ENCODE measurements at places on chromosomes 7 and 10. TPM values are rescaled to one million over a fixed set of nuclear protein-coding genes. Genes with fewer than 3 reads are reported as not detected.

GRCh38 chr7:128404886-128405470, 4.8 kb downstream of the IMPDH1 start:
- H3K27ac ChIP-seq: peak overlapping the region; percentile 72
- H3K27me3 ChIP-seq: no peaks in the 10 kb centered on the region
- peaks cover 6% of the 10 kb centered on the region for H3K36me3 ChIP-seq
- H3K4me1 ChIP-seq: peaks cover 24% of the 10 kb centered on the region
- peak overlapping the region; percentile 75 for H3K4me3 ChIP-seq

DNA sequence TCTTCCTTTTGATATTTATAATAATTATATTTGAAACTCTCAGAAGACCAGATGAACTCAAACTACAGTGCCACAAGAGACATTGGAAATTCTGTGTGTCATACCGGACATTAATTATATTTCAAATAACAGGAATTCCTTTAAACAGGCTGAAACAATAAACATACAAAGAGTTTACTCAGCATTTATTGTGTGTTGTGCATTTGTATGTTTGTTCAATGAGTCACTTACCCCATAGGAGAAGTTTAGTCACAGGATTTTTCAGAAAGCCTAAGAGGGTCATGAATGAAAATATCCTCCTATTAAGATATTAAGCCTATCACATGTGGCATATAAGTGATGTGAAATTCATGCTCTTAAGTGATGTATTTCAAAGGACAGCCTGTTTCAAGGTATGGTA, 566.8 kb downstream of the CNTNAP2 start:
- H3K27ac ChIP-seq: no peak overlapping the region
- H3K4me3 ChIP-seq: no peak overlapping the region
- no peaks in the 10 kb centered on the region for H3K36me3 ChIP-seq
- no peak for DNase-seq
- no peaks in the 10 kb centered on the region for H3K27me3 ChIP-seq

DNA sequence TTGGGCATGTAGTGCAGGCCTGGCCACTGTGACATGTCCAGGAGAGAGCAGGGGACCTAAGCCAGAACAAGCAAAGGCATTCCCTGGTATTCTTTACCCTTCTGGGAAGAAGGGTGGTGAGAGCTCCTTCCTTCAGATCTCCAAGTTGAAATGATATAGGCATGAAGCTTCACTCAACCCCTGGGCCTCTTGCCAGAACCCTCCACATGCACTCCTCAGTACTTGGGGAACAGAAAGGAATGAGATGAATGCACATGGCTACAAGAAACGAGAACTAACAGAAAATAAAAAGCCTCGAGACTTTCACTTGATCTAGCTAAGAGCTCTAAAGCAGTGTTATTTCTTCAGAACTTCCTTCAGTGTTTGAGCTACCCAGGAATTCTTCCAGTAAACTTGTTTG, 262.2 kb downstream of the ETV1 start:
- no peaks in the 10 kb centered on the region for H3K36me3 ChIP-seq
- H3K27ac ChIP-seq: no peak overlapping the region
- H3K27me3 ChIP-seq: no peaks in the 10 kb centered on the region
- DNase-seq: no peak

DNA sequence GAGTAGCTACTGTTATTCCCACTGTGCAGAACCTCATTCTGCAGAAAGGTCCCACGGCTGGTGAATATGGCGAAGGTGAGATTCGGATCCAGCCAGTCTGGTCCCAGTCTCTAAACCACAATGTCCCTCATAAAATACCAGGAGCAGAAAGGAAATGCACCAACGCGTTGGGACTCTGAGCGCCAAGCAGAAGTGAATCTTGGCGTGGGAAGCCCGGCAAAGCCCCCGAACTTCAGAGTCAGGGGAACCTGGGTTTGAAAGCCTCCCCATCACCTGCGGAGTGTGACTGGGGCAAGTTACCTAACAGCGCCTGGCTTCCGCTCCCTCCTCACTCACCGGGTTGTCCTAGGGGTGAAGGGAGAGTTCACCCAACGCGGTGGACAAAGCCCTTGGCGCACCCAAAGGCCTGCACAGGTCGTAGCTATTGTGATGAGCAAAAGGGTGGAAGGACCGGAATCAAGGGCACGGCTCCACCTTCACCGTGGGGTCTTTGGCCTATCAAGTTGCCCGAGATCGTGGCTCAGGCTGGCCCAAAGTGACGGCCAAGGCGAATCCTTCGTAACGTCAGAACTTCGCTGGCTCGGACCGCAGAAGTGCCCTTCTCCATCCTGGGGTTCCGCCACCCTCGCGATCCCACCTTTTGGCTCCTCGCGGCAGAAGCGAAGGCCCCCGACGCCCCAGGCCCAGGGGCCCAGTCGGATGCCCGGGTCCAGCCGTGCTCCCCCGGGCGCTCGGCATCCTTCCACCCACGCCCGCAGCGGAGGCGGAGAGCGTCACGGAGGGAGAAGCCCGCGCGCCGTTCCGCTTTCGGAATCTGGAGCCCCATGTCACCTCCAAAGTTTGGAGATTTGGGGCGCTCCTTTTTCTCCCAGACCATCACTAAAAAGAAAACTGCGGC, 811 bp downstream of the RGS10 start:
- no peak for DNase-seq
- peaks cover 38% of the 10 kb centered on the region for H3K4me1 ChIP-seq
- no peaks in the 10 kb centered on the region for H3K36me3 ChIP-seq
- H3K4me3 ChIP-seq: peak overlapping the region; percentile 74
- no peak overlapping the region for H3K27ac ChIP-seq
- H3K27me3 ChIP-seq: no peaks in the 10 kb centered on the region

DNA sequence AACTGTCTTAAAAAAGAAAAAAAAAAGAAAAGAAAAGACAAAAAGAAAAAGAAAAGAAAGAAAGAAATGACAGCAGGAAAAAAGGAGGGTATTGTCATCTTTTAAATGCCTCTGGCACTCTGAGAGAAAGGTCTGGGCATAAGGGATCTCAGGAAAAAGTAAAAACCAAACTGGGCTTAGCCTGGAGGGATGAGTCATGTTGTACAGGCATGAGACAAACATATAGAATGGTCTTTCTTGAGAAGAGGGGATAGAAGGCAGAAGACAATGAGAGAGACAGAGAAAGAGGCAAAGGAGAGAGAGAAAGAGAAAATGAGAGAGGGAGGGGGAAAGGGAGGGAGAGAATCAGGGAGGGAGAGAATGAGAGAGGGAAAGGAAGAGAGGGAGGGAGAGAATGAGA, 32.3 kb upstream of the KCNMA1 start:
- DNase-seq: no peak
- H3K4me3 ChIP-seq: no peak overlapping the region
- H3K27ac ChIP-seq: no peak overlapping the region
- no peaks in the 10 kb centered on the region for H3K36me3 ChIP-seq
- H3K27me3 ChIP-seq: peaks cover 3% of the 10 kb centered on the region

- H3K4me3 ChIP-seq: no peak overlapping the region
- no peak overlapping the region for H3K27ac ChIP-seq
- no peaks in the 10 kb centered on the region for H3K36me3 ChIP-seq
Measured at GRCh38 chr10:97071496-97071895, 114.3 kb downstream of the SLIT1 start.

DNA sequence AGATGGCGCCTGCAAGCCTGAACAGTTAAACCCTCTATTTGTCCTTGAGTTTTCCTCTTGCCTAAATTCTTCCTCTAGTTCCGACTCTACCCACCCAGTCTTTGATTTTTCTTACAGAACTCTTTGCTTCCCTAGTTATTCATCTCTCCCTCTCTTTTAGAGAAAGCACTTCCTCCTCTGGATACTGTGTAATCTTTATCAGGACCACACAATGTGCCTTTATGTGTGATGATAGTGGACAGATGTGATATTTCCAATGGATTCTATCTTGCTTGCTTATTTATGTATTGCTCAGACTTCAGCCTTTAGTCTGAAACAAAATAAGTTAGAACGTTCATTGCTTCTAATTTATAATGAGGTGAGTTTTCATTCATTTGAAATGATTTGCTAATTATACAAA, 79.5 kb upstream of the CAV2 start:
- no peaks in the 10 kb centered on the region for H3K36me3 ChIP-seq
- no peak overlapping the region for H3K4me3 ChIP-seq
- H3K4me1 ChIP-seq: peaks cover 21% of the 10 kb centered on the region
- no peak overlapping the region for H3K27ac ChIP-seq
- DNase-seq: no peak

GRCh38 chr10:98458809-98459784, 12.4 kb upstream of the HPS1 start:
- no peak overlapping the region for H3K4me3 ChIP-seq
- H3K27ac ChIP-seq: no peak overlapping the region
- H3K4me1 ChIP-seq: peaks cover 12% of the 10 kb centered on the region
- H3K36me3 ChIP-seq: no peaks in the 10 kb centered on the region
- H3K27me3 ChIP-seq: peaks cover 4% of the 10 kb centered on the region

GRCh38 chr7:139515266-139515665, 8.2 kb upstream of the CLEC2L start:
- H3K27ac ChIP-seq: no peak overlapping the region
- no peak overlapping the region for H3K4me3 ChIP-seq
- no peaks in the 10 kb centered on the region for H3K4me1 ChIP-seq
- peaks cover 9% of the 10 kb centered on the region for H3K27me3 ChIP-seq

DNA sequence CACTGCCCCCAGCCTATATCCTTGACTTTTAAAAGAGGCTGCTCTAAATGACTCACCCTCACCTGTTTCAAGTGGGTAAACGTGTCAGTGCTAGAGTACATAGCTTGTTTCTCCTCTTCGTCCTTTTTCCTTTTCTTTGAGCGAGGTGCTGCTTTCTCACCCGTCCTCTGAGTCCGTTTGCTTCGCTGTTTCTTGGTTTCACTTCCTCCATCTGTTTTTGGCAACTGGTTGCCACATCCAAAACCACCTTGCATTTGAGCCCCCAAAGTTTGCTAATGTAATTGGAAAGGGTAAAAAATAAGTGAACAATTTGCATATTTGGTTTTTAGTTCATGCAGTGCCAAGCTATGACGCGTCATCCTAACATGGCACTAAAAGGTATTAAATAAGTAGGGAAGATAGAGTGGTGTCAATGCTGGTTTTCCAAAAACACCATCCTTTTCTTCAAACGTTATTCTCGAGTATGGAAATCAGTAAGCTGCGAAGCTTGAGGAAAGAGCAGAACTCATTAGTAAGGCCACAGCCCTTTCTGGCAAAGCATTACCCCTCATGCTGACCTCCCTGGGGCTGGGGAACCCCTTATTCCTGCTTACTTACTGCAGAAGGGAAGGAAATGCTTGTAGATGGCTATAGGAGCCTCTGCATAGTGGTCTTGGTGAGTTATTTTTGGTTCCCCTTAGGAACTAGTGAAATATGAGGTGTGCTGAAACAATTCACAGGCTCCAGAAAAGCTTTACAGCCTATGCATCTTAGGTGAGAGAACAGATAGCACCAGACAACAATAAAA, 133.5 kb downstream of the GALNT11 start:
- DNase-seq: no peak
- no peaks in the 10 kb centered on the region for H3K27me3 ChIP-seq
- no peaks in the 10 kb centered on the region for H3K4me1 ChIP-seq
- no peak overlapping the region for H3K4me3 ChIP-seq

BTBD16 gene
- total RNA-seq: not detected

LRRC61 gene
- total RNA-seq: not detected

HKDC1 gene
- total RNA-seq: 0.19 TPM

TMEM72 gene
- not detected for total RNA-seq

IGFBP3 gene
- 321 TPM for total RNA-seq
